T-helper 17 cell (primary cell): ENCODE measurements at places on chromosomes 12 and 14. TPM values are rescaled to one million over a fixed set of nuclear protein-coding genes. Genes with fewer than 3 reads are reported as not detected.

DNA sequence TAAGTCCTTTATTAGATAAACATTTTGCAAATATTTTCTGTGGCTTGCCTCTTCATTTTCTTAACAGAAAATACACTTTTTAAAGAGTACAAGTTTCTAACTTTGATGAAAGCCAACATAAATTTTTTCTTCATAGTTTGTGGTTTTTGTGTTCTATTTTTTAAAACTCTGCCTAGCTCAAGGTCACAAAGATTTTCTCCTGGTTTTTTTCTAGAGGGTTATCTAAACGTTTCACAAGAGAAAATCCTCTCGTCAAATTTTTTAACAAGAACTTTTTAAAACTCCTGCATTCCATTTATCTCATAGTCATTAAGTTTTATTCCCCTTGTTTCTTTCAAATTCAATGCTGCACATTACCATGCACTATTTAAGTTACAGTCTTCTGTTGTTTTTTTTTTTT, 8.2 kb downstream of the AREL1 start:
- no peak overlapping the region for H3K27ac ChIP-seq
- no peak overlapping the region for H3K4me3 ChIP-seq
- H3K4me1 ChIP-seq, result peaks cover 27% of the 10 kb centered on the region
- no peaks in the 10 kb centered on the region for H3K27me3 ChIP-seq

The PYGL gene
- total RNA-seq, result 2.0 TPM

The CD69 gene
- 1,104 TPM for total RNA-seq

The IL26 gene
- 0.52 TPM for total RNA-seq

GRCh38 chr12:62899568-62900390, 35.2 kb downstream of the PPM1H start:
- no peaks in the 10 kb centered on the region for H3K4me1 ChIP-seq
- no peak for DNase-seq
- no peaks in the 10 kb centered on the region for H3K36me3 ChIP-seq
- H3K4me3 ChIP-seq, result no peak overlapping the region
- H3K27me3 ChIP-seq, result peaks cover 17% of the 10 kb centered on the region
- H3K27ac ChIP-seq, result no peak overlapping the region

The TMTC1 gene
- total RNA-seq, result 0.40 TPM

DNA sequence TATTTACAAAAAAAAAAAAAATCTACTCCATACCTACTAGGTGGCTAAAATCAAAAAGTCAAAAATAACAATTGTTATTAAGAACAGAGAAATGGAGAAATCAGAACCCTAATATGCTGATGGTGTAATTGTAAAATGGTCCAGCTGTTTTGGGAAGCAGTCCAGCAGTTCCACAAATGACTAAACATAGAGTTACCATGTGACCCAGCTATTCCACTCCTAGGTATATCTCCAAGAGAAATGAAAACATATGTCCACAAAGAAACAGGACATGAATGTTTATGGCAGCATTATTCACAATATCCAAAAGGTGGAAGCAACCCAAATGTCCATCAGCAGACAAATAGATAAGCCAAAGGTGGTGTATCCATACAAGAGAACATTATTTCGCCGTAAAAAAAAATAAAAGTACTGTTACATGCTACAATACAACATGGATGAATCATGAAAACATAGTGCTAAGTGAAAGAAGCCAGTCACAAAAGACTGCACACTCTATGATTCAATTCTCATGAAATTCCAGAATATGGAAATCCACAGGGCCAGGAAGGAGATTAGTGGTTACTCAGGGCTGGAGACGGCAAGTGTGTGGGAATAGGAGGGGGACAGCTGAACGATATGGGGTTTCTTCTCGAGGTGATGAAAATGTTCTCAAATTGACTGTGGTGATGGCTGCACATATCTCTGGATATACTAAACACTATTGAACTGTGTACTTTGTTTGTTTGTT, 9.1 kb upstream of the DPF3 start:
- peaks cover 3% of the 10 kb centered on the region for H3K36me3 ChIP-seq
- no peak overlapping the region for H3K4me3 ChIP-seq
- peaks cover 31% of the 10 kb centered on the region for H3K27me3 ChIP-seq
